ENCODE measurements at places on chromosomes 1 and 21. TPM values are rescaled to one million over a fixed set of nuclear protein-coding genes. Genes with fewer than 3 reads are reported as not detected.

The LYPD8 gene
- total RNA-seq = not detected

The EIF4G3 gene
- total RNA-seq = 30.3 TPM

The C1orf167 gene
- 2.6 TPM for total RNA-seq

The OR2T10 gene
- total RNA-seq = 0.72 TPM

The RSBN1 gene
- total RNA-seq = 25.3 TPM

The HNRNPR gene
- total RNA-seq = 85.7 TPM

The RXFP4 gene
- 6.3 TPM for total RNA-seq

The RGS8 gene
- 5.3 TPM for total RNA-seq

- no peak for DNase-seq
Measured at GRCh38 chr21:45817345-45817744, 164.2 kb upstream of the COL6A1 start.

GRCh38 chr1:157403203-157403602 is 149.1 kb downstream of the FCRL5 start:
- DNase-seq = peak; percentile 22

- DNase-seq = no peak
Measured at GRCh38 chr1:13585612-13585991, 2.0 kb downstream of the PDPN start.

DNA sequence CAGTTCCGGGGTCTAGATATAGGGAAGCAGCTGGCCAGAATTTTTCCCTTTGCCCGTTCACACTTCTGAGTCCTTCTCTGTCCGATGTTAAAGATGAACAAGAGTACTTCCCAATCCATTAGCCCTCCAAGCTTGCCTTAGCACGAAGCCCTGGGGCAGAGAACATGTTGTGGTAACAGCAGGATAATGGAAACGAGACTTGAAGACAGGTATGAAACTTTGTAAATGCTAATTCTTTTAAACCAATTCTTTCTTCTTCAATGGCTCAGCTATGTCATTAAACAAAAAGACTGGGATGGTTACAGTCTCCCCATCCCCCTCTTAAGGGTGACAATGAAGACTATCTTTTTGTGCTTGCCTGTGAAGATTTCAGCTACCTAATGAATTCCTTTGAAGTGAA is 218.5 kb downstream of the PLA2G4A start:
- DNase-seq = no peak

DNA sequence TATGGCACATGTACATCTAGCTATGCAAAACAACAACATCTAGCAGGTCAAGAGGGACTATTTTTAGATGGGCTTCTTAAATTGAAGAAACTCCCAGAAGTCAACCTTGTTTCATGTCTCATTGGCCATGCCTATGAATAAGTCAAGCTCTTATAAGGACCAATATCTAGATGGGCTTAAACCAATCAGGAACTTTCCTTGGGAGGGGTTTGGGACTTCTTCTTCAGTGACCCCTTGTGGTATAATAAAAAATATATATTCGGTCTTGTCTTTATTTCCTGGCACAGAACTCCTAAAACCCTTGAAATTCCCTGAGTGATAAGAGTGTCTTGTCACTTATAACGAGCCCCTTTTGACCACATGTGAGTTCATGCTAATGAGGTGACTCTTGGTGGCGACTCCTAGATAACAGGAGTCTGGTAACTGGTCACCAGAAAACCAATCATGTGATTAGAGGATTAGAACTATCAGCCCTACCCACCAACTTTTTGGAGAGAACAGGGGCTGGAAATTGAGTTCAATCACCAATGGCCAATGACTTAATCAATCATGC is 218.3 kb downstream of the HHIPL2 start:
- no peak for DNase-seq

DNA sequence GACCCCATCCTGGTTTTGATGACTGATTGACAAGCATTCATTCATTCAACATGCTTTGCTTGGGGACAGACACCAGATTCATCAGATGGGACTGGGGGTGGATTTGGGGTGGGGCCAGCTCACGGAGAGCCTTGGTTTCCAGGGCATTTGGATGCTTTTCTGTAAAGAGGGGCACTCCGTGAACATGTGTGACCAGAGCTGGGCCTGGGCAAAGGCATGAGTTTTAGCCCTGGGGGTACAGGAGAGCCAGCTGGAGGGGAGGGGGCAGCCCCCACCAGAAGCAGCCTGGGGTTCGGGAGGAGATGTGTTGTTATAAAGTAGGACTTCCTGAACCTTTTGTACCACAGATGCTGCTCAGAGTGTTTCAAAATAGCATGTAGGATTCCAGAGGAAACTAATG is 99.7 kb downstream of the RIPK4 start:
- DNase-seq = no peak

DNA sequence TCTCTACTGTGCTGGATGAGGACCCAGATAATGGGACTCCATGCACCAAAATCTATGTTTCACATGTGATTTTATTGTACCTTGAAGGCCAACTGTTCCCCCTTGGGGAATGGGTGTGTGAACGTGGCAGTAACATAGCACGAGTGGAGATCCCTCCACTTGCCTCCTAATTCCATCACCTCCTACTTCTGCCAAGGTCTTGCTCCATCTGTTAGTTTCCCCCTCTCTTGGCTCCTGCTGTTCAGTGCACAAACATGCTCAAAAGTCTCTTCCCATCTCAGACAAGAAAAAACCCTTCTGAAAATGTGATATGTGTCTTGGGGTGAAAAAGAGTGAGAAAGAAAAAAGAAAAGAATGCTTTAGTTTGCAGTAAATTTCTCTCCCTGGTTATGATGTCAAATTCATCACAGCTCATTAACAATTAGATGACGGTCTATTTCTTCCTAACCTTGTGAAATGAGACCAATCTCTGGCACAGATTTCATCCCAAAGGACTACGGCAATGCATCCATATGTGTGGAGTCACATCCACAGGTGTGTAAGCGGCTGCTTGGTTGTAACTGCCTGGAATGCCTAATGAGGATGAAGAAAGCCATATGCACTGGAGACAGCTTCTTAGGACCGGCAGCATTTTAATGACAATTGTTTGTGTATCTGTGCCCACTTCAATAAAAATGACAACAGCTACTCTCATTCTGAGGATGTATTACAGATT is 79.3 kb upstream of the DIRAS3 start:
- DNase-seq = no peak

- DNase-seq = no peak
Measured at GRCh38 chr1:234864116-234864515, 254.1 kb upstream of the IRF2BP2 start.

GRCh38 chr1:167499664-167500101 is 18.6 kb downstream of the CD247 start:
- no peak for DNase-seq

GRCh38 chr1:21115098-21115760 is 61.5 kb downstream of the EIF4G3 start:
- DNase-seq = no peak

GRCh38 chr1:89035080-89035479 is 12.4 kb upstream of the GBP3 start:
- no peak for DNase-seq

GRCh38 chr1:1550591-1551432 is 10.4 kb upstream of the TMEM240 start:
- peak; percentile 62 for DNase-seq

- DNase-seq = no peak
Measured at GRCh38 chr1:23661887-23662286, 29.7 kb upstream of the RPL11 start.

GRCh38 chr1:70038025-70038424 is 167.4 kb downstream of the LRRC40 start:
- no peak for DNase-seq

DNA sequence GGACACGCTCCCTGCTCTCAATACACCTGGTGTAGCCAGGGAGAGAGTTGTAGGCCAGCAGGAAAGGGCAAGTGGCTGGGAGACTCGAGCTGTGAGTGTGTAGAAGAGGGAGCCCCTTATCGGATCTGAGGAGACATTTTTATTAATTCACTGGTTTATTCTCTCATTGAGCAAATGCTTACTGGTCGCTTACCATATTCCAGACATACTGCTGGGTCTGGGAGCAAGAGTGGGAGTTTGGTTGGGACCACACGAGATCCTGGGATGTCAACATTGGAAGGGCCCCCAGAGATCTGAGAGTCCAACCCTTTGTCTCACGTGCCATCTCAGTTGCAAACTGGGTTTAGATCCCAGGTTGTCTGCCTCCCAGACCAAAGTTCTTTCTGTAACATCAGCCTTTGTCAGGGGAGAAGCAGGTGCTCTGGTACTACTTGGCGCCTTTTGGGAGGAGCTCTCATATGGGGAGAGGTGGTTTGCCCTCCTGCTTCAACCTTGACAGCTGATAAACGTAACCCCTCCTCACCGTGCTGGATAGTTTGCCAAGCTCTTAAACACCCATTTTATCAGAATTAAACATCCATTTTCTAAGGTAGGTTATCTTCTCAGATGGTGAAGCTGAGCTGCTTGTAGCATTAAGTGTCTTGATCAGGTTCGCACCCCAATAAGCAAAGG is 742 bp downstream of the TMEM222 start:
- no peak for DNase-seq

GRCh38 chr1:24735509-24736375 is 9.5 kb upstream of the CLIC4 start:
- peak; percentile 50 for DNase-seq

- no peak for DNase-seq
Measured at GRCh38 chr1:246157516-246157915, 349.6 kb downstream of the SMYD3 start.

DNA sequence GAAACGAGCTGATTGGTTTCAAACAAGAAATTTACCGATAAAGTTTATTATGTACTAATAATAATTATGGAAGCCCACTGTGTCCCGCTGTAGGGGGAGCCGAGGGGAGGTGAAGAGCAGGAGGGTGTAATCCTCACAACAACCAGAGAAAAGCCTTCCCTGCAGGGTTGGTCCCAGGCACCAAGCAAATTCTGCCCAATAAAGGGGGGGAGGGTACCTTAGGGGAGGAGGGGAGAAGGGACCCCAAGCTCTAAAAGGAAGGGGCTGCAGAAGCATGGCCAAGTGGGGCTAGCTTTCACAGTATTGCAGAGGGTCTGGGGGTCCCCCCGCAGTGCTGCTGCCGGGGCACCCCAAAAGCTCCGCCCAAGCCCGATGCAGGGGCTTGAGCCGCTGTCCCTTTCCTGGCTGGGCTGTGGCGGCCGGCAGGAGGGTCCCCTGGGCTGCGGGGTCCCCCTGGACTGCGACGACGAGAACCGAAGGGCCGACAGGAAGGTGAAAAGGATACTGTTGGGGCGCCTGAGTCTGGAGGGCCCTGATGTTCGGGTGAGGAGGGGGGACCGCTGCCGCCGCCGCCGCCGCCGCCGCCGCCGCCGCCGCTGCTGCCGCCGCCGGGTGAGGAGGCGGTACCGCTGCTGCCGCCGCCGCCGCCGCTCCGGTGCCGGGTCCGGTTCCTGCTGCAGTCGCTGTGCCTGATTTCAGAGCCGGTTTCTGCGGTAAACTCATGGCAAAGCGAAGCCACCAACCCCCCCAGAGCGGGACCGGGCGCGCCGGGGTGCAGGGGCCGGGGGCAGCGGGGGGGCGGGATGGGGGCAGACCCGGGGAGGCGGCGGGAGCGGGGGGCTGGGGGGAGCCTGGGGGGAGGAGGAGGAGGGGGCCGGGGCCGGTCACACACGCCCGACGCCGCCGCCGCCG is 771 bp downstream of the EIF4G3 start:
- peak; percentile 57 for DNase-seq

DNA sequence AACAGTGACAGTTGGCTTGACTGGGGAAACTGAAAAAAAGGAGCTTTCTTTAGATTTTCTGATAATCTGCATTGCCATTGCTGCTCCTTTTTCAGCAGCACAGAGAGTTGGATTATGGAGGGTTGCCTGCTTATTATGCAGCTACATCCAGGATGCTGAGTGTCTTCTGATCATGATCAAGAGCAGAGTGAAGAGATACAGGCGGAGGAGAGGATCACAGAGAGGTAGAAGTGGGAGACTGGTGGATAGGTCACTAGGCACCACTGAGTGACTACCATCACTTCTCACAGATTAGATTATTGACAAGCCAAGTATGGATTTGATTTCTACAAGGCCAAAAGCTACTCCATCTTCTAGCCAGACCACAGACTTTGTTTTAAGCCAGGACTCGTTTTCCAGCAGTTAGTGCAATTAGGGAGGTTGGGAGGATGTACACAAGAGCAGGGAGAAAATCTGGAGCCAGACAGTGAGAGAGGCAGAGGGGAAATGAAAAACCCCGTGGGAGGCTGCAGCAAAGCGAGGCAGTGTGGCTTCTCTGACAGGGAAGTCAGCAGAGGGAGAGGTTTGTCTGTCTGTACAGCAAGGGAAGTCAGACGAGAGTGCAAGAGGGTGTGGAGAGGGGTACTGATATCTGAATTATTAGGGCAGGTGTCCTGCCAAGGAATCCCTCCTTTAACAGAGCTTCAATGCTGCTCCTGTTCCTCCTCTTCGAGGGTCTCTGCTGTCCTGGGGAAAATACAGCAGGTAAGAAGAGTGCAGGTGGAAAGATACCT is at the start of gene CD1E:
Gene CD1E (plus strand): TSS at position 592 of the 773 bp plus-strand sequence. CDS start 95 bp downstream, at position 687.
- DNase-seq = no peak

DNA sequence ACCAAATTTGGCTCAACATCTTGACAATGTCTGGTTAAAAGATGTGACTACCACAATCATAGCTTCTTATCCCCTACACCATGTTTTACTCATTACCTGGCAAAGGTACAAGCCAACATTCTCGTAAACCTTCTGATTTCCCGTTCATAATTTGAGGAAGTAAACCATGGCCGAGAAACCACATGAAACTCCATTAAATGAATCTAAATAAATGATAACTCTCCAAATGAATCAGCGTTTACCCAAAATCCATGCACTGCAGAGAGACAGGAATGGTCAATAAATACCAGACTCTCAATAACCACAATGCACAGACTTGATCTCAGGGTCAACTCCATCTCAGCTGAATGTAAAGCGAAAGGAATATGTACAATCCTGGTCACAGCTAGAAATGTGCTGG is 125.2 kb downstream of the TYW3 start:
- DNase-seq = no peak

GRCh38 chr1:45685308-45686014 is 872 bp downstream of the GPBP1L1 start:
- DNase-seq = no peak

GRCh38 chr1:1973716-1974642 is 29.6 kb downstream of the CFAP74 start:
- DNase-seq = no peak

GRCh38 chr1:19885821-19886220 is 3.6 kb downstream of the OTUD3 start:
- no peak for DNase-seq

DNA sequence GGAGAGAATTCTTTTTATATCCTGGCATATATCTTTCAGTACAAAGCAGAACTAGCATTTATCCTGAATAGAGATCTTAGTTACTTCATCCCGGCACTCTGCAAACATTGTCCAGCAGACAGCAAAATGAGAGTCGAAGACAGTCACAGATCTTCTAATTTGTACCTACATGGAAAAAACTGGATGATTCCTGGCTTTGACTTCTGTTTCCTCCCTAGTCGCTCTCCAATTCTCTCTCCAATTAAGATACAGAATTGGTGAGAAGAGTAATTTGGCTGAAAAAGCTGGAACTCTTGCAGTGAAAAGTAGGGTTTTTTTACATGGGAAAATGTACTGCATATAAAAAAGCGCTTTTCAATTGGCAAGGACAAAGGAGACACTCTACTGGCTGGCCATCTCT is 151.1 kb upstream of the C8B start:
- DNase-seq = no peak

DNA sequence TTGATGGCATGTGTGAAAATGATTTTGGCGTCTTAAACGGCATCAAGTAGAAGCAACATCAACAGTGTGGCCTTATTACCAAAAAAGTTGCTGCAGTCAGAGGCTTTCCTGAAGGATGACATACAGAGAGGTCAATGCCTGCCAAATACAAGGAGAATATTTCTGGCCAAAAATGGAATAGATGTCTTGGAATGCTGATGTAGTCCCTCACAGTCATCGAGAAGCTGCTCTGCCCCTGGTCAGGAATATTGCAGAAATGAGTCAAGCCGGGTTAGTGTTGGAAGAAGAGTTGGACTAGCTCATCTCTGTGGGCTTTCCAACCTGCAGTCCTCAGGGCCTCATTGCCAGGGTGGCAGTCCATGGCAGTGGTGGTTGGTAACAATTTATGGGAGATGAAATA is 42.1 kb downstream of the NOS1AP start:
- DNase-seq = no peak
